SHP77 treated with DMSO at 0.1 percent for 48 hours (cell line): ENCODE measurements at places on chromosomes 12 and 14.

DNA sequence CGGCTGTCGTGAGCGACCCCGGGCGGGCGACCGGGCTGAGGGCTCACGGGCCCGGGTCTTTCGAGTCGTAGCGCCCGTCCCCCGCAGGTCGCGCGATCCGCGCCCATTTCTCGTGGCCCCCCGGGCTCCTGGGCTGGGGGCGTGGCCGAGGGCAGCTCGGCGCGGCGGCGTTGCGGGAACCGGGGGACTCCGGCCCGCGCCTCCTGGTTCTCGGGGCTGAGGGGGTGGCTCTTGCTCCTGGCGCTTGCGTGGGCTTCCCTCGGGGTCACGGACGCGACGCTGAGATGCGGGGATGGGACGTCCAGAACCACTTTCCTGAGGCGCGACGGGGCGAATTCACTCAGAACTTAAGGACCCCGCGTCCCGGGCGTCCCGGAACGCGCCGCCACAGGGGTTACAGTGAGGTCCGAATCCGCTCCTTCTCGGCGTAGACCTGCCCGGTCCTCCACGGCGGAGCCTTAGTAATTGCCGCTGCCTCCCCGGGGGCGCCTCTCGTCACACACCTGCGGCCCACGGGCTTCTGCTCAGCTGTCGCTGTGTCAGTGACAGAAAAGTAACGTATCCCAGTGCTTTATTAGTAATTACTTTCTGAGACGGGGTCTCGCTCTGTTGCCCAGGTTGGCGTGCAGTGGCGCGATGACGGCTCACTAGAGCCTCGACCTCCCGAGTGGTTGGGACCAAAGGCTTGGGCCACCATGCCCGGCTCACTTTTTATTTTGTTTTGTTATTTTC lies 606 bp downstream of the EP400 start:
- DNase-seq: no peak

- DNase-seq: no peak
Measured at GRCh38 chr12:100481021-100481420, 7.4 kb downstream of the NR1H4 start.

DNA sequence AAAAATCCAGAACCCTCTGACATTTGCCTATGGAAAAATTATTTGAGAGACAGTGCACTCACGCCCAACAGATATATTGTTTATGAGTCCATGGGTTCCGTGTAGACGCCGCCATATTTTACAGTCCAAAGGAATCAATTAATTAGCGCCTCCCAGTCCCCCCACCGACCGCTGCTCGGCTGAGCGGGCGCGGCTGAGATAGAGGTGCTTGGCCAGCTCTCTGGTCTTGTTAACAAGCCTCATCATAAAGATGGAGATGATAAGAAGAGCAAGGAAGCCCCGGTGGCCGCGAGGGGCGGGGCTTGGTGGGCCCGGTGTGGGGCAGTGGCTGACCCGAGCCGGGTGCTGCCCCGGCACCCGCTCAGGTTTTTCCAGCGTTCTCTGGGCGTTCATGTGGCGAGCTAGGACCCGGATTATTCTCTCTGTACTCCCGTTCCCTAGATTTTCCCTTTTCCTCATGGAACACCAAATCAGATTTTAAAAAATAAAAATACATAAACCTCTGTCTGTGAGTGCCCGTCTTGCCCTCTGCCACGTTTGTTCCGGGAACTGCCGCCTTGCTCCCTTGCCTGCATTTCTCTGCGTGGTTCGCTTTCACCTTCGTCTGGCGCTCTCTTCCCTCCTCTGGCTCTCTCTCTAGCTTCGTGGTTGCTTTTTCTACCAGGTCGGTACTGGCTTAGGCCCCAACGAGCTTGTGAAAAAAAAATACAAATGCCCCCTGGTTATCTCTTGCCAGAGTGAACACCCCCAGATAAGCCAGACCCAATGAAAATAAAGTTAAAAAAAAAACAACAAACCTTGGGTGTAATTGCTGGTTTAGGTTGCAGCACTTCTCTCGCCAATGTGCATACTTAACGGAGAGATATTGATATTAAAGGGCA lies 9.0 kb downstream of the HOXC12 start:
- no peak for DNase-seq

DNA sequence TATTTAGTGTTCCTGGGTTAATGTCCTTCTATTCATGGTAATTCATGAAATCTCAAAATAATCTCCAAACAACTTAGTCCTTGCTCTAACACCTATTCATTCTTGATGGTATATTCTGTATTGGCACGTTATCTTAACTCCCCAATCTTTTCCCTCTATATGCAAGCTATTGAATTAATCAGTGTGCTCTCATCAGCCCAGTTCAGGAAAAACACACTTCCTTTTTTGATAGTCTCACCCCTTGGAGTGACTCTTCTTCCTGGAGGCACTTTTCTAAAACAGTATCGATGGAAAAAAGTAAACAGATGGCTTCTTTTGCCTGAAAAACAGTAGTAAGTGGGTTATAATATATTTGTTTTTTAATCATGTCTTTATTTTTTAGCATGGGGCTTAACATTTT lies 28.6 kb downstream of the TULP3 start:
- no peak for DNase-seq

GRCh38 chr14:70148911-70149595 lies 39.7 kb downstream of the SLC8A3 start:
- no peak for DNase-seq

DNA sequence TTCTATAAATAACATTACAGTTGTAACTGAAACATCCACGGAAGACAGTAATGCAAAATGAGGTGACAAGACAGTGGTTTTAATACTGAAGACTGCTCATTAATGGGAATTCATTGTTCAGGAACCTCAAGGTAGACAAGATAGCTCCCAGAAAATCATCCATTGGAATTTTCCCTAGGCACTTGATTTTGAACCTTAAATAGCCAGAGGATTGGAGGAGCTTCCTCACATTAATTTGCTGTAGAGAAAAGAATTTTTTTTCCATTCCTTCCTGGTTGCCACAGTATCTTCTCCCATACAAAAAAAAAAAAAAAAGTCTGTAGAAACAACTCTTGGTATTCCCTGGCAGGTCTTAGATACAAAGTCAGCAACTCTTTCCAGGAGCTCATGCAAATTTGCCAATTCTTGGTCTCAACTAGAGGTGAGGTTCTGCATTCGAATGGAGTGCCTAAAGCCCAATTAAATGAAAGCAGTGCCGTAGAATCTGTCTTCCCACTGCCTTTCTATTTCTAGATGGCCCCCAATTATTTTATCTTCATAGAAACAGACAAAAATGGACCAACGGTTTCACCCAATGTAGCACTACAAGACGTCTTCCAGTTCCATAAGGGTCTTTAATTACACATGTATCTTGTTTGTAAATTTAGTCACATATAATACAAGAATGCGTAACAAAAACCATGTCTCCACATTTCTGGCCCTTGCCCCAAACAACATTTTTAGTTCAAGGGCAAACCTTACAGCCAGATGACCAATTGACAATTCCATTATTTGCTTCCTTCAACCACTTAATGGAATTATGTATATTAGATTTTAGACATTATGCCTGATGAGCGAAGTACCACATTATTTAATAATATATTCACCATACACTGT lies 13.5 kb downstream of the SLC38A2 start:
- no peak for DNase-seq

- DNase-seq: no peak
Measured at GRCh38 chr14:35250319-35250718, 41.9 kb upstream of the PSMA6 start.

GRCh38 chr12:13241833-13242488 lies 45.4 kb downstream of the EMP1 start:
- DNase-seq: no peak

GRCh38 chr14:104659764-104660523 lies 29.5 kb upstream of the INF2 start:
- DNase-seq: no peak

- DNase-seq: no peak
Measured at GRCh38 chr12:47068539-47068938, 10.9 kb upstream of the PCED1B start.
